ENCODE measurements at places on chromosomes 11 and 22. TPM values are rescaled to one million over a fixed set of nuclear protein-coding genes. Genes with fewer than 3 reads are reported as not detected.

DNA sequence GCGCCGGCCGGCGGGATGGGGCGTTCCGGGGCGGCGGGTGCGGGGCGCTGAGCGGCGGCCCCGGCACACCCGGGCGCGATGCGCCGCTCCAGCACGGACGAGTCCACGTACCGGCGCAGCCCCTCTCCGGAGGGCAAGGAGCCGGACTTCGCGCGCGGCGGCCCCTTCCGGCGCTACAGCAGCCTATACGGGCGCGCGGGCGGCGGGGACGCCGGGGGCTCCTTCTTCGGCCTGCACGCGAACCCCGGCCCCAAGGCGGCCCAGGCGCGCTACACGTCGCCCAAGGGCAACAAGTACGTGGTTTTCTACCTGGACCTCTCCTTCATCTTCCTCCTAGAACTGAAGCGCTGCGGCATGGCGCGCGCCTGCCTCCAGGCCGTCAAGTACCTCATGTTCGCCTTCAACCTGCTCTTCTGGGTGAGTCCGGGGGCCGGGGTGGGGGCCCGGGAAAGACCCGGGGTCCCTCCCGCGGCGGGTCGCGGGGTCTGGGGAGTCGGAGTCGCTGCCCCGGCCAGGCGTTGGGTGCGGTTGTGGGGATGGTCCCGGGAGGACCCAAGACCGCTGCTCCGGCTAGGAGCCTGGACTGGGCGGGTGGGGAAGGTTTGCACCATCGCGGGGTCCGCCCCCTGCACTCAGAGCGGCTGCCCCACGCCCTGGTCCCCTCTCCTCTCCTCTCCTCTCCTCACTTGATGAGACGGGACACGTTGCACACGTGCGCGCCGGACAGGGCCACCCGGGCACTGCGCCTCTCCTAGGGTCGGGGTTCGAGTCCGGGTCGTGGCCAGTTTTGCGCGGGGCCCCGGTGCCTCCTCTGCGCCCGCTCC is 7.5 kb downstream of the TSPAN4 start:
- DNase-seq, result no peak

- no peak for DNase-seq
Measured at GRCh38 chr22:49046000-49046545, 781.6 kb downstream of the BRD1 start.

GRCh38 chr11:27757953-27758352 is 57.7 kb upstream of the BDNF start:
- no peak for DNase-seq

Gene OR4C5
- not detected for total RNA-seq

Gene AIFM3
- total RNA-seq, result 0.75 TPM

Gene KIF18A
- 0.08 TPM for total RNA-seq

Measured in liver (tissue), 10 donors.